Hematopoietic multipotent progenitor cell treated with erythropoietin and hydrocortisone succinate and interleukin-3 and kit ligand, for 6 days (in vitro differentiated cells): ENCODE measurements at places on chromosomes 12 and 14.

- peak; percentile 96 for DNase-seq
These were observed 251.5 kb downstream of the FOXN3 start for GRCh38 chr14:89165189-89166181.

- DNase-seq: peak; percentile 18
These were observed 127.8 kb downstream of the DAAM1 start for GRCh38 chr14:59316151-59316830.

DNA sequence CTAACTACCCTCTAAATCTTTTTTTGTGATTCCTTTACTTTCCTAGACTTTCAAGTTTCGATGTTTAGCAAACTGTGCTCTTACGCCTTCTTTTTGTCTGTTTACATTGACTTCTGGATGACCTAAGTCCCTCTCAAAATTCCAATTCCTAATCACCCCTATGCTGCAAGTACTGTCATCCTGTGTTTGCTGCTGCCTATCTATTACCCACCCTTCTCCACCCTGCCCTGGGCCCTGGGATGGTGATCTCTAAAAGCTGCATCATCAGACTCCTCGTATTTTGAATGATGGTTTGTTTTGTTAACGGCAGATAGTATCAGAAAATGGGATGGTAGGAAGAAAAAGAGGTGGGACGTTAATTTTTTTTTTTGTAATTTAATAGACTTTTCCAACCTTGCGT is 272.1 kb downstream of the DIO2 start:
- DNase-seq: no peak

- peak; percentile 39 for DNase-seq
These were observed 2.4 kb upstream of the CCDC85C start for GRCh38 chr14:99606359-99606758.

- no peak for DNase-seq
These were observed 192.4 kb upstream of the CNTN1 start for GRCh38 chr12:40499856-40500255.

- DNase-seq: no peak
These were observed 183.1 kb downstream of the EGLN3 start for GRCh38 chr14:33767586-33768457.

DNA sequence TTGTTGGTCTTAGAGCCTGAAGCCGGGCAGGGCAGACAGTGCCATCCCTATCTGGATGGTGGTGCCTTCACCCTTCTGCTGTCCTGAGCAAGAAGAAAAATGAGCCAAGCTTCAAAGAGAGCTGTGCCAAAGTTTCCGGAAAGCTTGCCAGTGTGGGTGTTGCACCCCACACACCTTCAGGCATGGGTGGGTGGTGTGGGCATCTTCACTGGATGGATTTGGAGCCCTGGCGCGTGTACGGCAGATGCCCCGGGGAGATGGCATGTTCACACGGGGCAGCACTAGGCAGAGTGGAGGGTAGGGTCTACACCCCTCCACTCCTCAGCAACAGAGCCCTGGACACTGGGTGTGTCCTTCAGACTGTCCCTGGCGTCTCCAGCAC is 33.0 kb downstream of the PACS2 start:
- no peak for DNase-seq
